NCI-H1694 (cell line): ENCODE measurements at places on chromosomes 3 and 15.

- DNase-seq, result no peak
Observed at GRCh38 chr15:77093436-77093835, 22.5 kb upstream of the TSPAN3 start.

DNA sequence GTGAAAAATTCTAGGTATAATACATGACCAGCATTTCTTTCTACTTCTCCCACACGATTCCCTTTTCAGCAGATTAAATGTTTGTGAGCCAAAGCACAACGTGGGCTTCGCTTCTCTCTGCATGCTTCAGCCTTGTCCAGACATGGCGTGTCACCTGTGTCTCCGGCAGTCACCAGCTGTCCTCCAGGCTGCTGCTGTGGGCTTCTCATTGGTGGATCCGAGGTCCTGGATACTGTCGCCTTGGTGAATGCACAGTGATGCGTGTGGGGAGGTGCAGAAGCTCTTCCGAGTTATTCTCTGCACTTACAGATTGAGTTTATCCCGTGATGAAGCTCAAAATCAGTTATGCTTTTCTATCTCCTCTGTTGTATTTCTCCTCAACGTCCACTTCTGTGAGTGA, 23.0 kb upstream of the GOLGA8J start:
- DNase-seq, result no peak

DNA sequence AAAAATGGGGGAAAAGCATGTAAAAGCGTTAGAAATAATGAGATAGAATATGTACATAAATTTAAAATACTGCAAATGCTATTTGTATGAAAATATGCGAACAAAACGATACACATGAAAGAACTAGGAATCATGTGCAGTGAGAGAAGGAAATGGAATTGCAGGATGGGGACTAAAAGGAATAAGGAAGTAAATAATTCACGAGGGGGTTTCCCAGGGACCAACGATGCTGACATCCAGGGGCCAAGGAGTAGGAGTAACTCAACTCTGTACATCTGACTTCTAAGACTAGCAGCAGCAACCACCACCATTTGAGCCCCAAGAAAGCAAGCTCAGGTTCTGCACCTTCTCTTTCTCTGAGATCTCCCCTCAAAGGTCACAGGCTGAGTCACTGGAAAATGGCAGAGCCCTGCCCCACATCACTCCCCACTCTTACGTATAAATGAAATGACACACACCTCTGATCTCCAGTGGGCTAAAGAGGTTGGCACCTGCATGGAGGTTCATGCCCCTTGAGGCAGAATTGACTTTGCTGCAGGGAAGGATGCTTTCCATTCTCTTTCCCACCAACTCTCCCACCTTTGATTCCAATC, 100.0 kb upstream of the DLG1 start:
- no peak for DNase-seq

- no peak for DNase-seq
Observed at GRCh38 chr15:67107014-67107812, 41.8 kb downstream of the SMAD3 start.

DNA sequence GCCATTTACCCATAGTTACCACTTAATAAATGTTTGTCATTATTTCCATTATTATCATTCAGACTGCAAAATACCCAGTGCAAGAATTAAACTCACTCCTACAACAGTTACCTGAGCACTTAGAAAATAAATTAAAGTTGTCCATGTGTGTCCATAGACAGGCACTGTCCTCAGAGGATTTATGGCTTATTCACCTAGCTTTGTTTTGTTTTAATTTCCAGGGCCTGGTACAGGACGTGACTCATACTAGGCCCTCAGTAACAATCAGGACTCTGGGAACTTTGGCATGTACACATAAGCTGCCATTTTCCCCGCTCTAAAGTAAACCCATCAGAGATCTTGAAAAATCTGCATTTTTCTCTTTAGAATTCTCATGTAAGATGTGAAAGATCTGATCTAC, 458.5 kb upstream of the ARRDC4 start:
- no peak for DNase-seq

- DNase-seq, result no peak
Observed at GRCh38 chr15:57138349-57138788, 219.9 kb downstream of the TCF12 start.

- no peak for DNase-seq
Observed at GRCh38 chr15:59905176-59905575, 98.9 kb upstream of the FOXB1 start.

DNA sequence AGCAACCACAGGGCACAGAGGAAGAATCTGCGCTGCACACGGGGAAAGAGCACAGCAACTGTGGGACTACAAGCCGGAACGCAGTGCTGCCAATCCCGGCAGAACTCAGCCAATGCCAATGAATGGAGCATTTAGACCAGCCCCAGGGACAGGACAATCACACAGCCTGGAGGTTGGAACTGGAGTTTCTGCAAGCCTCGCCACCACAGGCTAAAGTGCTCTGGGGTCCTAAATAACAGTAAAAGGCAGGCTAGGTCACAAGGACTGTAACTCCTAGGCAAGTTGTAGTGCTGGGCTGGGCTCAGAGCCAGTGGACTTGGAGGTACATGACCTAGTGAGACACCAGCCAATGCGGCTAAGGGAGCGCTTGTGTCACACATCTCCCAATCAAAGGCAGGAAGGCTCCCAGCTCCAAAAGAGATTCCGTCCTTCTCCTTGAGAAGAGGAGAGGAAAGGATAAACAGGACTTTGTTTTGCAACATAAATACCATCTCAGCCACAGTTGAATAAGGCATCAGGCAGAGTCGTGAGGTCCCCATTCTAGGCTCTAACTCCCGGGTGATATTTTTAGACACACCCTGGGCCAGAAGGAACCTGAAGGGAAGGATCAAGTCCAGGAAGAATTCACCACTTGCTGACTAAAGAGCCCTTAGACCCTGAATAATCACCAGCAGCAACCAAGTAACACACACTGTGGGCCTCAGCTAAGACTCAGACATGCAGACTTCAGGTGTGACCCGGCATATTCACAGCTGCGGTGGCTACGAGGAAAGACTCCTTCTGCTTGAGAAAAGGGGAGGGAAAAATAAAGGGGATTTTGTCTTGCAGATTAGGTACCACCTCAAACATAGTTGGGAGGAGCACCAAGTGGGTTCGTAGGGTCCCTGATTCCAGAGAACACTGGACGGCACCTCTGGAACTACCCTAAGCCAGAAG, 85.5 kb upstream of the XXYLT1 start:
- no peak for DNase-seq

GRCh38 chr3:62874711-62875557, at the start of gene CADPS:
Gene CADPS, minus strand, starts transcription at chr3:62875416. Its CDS starts 387 bp downstream, at chr3:62875029.
- DNase-seq, result no peak

- DNase-seq, result no peak
Observed at GRCh38 chr3:149593418-149594160, 64.2 kb downstream of the WWTR1 start.

GRCh38 chr3:23856286-23856685, 50.5 kb downstream of the UBE2E1 start:
- DNase-seq, result no peak

DNA sequence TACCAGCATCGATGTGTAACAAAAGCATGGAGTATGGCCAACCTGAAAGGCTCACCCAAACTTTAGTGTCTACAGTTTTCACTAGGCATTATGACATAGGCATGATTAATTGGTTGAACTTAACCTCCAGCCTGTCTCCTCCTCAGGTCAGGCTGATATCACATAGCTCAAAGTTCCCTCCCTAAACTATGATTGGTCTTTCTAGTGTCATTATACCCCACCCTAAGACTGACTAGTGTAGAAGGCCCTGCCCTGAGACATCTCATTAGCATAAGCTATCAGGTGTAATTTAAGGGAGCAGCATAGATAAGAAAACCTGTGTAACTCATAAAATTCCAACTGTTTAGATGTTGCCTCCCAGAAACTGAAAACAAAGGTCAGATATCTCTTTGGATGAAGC, 195.2 kb downstream of the ALCAM start:
- DNase-seq, result no peak

DNA sequence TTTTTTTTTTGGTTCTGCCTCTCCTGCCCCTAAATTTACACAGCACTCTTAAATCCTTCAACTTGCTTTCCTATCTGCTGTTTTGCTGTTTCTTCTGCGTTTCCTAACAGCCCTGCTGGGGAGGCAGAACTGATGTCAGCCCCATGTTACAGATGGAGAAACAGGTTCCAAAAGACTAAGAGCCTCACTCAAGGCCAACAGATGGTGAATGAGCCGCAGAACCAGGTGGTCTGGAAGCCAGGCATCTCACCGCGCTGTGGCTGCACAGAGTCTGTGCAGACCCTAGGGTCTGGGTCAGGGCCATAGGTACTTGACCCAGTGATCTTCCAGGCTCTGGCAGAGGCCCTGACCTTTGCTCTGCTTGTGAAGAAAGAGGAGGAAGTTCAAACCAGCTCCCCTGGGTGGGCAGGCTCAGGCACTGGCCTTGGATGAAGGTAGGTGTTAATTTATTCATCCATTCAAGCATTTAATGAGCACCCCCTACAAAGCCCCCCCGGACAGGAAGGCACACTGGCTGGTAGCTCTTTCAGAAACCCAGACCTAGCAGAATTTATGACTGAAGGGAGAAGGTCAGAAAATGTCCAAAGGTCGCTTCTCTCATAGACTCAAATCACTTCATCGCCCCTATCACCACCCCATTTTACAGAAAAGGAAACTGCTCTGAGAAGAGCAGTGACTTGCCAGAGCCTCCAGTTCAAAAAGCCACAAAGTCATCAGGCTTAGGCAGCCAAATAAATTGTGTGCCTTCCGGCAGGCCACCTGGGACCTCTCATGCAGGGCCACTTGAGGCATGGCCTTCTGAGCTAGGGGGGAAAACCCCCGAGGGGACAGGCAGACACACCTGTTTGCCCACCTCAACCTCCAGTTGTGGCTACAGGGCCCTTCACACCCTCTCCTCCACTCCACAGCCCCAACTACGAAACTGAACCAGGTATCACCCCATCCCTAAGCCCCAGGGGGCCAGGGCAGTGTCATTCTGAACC, 2.7 kb downstream of the CHDH start:
- DNase-seq, result no peak

DNA sequence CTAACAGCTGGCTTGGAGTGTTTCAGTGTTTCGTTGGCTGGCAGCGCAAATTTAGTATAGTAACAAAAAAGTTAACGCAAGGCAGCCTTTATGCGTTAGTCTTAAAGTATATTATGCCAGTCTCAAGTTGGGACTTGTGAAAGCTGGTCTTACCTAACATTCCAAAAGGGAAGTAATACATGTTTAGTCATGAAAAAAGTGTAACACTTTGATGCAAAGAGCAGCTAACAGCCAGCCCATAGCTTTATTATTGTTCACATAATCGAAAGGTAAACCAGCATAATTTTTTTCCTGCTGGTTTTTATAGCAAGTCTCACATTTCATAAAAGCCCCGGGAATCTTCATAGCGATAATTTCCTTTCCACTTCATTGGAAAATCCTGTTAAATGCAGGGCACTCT, 2.4 kb upstream of the GPR87 start:
- no peak for DNase-seq

GRCh38 chr15:67188551-67189218, 65.8 kb downstream of the AAGAB start:
- no peak for DNase-seq

DNA sequence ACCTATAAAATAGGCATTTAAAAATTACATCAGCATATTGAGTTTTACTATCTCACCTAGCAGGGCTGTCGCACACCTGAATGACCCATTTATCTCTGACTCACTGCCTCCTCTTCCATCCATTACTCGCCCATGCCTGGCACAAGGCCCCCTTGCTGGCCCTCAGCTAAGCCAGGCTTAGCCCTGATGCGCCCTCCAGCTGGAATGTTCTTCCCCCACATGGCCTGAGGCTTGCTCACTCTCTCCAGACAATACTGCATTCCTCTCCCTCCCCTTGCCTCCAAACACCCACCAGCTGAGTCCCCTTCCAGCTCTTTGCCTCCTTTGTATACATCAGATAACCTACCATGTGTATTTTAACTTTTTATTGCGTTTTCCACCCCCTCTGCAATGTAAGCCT, 7.2 kb downstream of the SH3BP5 start:
- no peak for DNase-seq

DNA sequence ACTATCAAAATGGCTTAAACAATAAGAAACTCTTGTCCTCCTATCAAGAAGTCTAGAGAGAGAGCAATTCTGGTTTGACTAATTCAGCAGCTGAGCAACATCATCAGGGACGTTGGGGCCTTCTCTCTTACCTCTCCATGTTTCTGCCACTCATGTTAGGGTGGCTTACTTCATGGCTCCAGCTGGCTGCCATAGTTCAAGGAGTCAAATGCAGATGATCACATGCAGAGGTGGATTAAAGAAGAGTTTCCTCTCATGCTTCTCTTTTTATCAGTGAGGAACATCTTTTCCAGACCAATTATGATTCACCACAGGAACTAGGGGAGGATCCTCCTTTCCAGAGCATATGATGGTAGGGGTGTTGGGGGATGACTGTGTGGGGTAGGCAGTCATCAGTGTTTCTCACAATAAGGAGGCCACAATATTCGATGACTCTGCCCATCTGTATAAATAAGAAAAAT, 45.5 kb downstream of the NEK11 start:
- no peak for DNase-seq

GRCh38 chr3:61181874-61182273, 69.4 kb downstream of the FHIT start:
- DNase-seq, result no peak

DNA sequence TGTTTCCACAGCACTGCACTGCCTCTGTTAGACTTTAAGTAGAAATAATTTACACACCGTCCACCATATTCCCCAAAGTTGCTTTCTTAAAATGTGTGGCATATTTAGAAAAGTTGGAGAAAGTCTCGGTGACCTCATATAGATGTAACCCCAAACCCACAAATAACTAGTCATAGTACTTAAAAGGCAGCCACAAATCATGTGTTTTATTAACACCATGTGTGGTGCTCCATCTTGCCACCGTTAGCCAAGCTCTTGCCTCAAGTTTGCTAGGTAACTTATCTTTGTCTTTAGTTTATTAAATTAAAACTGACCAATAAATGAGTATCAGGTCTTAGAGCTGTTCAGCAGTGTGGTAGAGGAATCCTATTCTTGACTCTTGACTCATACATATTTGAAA, 257.9 kb downstream of the UBE2E2 start:
- no peak for DNase-seq

DNA sequence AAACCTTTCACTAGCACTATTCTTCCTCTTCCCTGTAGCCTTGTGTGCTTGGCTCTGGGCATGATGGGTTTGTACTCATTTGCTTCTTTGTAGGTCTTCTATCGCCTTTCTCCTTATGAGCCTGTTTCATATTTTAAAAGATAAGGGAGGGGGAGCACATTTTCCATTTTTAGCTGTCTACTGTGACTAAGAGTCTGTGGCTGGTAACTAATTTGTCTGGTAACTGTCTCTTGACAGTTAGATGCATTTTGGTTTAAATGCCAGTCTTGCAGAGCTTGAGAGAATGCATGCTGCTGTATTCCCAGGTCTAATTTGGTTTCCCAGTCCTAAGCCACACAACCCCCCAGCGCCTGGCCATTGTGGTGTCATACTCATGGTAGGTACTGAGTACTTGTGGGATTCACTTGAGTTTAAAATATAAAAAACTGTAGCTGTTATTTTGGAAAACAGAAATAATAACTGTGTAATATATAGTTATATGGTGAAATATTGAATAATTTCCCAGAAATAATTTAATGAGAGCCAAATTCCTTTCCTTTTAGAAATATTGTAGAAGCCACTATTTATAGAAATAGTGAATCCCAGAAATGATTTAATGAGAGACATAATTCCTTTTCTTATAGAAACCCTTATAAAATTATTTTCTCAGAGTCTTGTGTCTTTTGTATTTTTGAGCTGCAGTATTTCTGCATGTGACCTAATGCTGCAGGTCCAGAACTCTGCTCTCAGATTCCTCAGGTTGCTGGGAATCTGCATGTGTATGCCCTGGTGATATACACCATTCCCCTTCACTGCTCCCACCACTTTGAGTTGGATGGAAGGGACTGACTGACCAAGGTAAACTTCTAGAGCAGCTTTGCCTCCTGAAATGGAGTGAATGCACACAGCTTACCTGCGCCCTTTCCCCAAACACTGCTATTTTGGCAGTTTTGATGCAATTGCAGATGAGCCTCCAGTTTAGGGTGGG, 13.9 kb upstream of the GPR171 start:
- no peak for DNase-seq
